Cerebellar nuclear complex (tissue), 1 donor: ENCODE measurements at places on chromosomes 4 and X.

DNA sequence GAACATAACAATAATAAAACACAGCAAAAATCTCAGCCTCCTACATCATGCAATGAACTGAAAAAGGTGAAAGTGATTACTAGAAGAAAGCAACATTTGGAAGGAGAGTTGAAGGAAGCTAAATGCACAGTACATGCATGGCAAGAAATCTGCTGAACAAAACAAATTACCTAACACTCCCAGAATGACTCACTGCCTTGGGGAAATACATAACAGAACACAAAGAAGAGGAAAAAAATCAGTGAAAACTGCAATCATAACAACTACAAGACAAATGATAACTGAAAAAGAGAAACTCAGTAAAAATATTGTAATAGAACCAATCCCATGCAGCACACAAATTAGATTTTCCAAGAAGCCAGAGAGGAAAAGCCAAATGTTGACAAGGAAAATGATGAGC, 1513.2 kb downstream of the ARAP2 start:
- no peak for DNase-seq

GRCh38 chr4:159042097-159042605, 60.7 kb upstream of the RAPGEF2 start:
- DNase-seq, result no peak

DNA sequence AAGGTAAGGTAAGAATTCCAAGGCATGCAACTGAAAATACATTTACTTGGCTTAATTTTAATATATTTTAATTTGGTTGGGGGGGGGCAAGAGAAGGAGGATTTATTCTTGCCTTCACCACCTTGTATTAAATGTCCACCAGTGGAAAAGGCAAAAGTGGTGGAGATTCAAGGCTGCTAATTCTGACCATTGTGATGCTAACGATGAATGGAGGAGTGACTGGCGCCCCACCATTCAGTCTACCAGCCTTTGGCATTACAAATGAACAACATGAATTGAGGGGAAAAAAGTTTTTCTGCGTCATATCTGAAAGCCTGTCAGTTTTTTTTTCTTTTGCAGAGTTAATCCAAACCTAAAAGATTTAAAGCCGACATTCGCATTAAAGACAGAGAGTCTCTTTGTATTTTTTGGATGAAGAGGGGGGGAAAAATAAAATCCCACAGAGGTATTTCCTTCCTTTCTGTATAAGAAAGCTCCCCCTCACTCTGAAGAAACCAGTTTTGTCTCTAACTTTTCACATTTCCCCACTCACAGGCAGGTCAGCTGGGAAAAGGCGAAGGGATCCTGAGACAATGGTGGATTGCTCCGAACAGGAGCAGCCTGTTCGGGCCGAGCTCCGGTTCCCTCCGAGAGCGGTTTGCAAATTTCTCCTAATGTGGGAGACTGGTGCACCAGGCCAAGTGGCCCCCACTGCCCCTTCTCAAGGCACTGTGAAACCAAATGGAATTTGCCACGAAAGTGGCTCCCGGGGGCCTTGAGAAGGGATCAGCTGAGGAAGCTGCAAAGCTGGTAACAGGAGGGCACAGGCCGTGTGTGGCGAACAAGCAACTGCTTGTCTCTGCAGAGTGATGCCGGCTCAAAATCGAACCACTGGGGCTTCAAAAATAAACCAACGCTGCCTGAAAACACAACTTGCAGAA, 28.1 kb downstream of the SHISA3 start:
- no peak for DNase-seq

DNA sequence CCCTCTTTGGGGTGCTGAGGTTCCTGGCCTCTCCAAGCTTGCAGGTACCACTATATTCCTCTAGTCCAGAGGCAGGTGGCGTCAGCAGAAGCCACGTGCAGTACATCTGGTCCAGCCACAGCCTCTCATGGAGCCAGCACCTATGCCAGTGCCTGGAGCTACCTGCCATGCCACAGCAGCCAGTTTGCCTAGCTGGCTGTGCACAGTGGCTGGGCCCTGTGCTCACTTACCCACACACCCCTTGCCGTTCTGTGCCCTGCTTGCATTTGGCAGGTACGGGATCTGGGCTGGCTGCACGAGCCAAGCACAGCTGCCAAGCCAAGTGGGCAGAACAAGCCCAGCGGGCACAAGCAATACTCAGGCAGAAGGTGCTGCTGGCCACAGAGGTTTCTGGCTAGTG, 601.1 kb downstream of the EPHA5 start:
- no peak for DNase-seq

GRCh38 chr4:42401171-42401570, 3.9 kb downstream of the SHISA3 start:
- no peak for DNase-seq

DNA sequence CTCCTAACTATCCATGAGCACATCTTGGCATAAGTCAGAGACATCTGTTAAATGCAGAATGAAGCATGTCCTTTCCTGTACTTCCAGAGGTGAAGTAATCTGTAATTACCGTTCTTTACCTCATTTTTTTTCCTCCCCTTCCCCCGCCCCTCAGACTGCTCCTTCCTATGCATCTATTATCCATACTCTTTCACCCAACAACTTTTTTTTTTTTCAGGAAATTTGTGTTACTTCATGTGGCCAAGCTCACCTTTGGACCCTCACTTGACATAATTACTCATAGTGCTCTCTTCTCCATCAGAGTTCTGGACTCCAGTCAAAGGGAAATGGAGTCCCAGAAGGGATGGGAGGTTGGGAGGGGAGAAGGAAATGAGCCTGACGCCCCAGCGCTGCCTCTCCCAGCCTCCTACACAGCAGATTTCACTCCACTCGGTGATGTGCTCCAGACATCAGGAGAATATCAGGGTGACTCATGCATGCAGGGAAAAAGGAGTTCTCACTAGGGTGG, 568.8 kb downstream of the STIM2 start:
- no peak for DNase-seq

GRCh38 chr4:184808713-184809050, 17.1 kb downstream of the ACSL1 start:
- no peak for DNase-seq

- no peak for DNase-seq
Measured at GRCh38 chr4:109574931-109575804, 15.1 kb downstream of the MCUB start.

- peak; percentile 8 for DNase-seq
Measured at GRCh38 chrX:44071070-44071645, 98.0 kb upstream of the NDP start.

- DNase-seq, result no peak
Measured at GRCh38 chr4:174215057-174215456, 68.4 kb downstream of the FBXO8 start.

DNA sequence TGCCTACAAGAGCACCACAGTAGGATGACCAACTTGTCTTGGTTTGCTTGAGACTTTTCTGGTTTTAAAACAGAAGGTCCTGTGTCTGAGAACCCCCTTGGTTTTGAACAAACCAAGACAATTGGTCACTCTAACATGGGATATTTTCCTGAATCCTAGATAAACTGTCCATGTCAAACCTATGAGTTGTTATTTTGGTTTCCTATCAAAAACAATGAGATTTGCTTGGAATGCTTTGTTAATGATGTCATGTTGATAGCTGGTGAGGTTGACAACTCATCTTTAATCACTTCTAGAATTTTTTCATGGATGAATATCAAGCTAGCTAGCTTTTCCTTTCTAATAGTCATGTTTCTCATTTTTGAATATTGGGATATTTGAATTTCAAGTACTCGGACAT, 518.3 kb upstream of the ARX start:
- DNase-seq, result no peak

DNA sequence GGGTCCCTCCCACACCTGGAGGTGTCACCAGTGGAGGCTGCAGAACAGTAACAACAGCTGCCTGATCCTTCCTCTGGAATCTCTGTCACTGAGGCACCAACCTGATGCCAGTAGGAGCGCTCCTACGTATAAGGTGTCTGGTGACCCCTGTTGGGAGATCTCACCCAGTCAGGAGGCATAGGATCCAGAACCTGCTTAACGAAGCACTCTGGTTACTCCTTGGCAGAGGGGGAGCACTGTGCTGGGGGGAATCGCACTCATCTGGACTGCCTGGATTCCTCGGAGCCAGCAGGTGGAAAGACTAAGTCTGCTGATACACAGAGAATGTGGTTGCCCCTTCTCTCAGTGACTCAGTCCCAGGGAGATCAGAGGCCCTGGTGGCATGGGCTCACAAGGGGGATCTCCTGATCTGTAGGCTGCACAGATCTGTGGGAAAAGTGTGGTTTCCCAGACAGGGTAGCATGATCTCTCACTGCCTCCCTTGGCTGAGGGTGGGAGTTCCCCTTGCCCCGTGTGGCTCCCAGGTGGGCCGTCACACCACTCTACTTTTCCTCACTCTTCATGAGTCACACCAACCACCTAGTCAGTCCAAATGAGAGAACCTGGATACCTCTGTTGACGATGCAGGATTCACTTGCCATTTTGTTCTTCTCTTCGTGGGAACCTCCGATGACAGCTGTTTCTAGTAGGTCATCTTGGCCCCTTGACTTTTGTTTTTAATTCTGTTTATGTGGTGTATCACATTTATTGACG, 305.9 kb downstream of the IDS start:
- DNase-seq, result no peak

DNA sequence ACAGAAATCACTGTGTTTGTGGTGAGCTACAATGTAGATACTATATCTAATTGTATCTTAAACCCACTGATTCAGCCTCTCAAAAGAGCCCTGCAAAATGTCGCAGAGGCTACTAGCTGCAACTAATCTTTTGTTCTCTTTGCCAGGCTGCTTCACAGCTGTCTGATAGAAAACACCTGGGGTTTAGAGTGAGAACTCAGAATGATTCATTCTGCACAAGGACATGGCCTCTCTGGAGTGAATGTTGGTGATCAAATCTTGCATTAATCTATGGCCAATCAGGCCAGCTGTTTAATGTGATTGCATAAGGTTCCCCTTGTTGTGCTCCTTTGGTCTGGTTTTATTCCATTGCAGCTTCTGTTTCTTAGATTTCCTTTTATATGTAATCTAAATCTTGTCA, 100.3 kb downstream of the EMCN start:
- no peak for DNase-seq

GRCh38 chrX:95427389-95427788, 1257.3 kb upstream of the DIAPH2 start:
- DNase-seq, result no peak
